ENCODE measurements at places on chromosomes 5 and 9.

GRCh38 chr9:127919253-127919815, 2.5 kb upstream of the ST6GALNAC4 start:
- peak; percentile 100 for DNase-seq

DNA sequence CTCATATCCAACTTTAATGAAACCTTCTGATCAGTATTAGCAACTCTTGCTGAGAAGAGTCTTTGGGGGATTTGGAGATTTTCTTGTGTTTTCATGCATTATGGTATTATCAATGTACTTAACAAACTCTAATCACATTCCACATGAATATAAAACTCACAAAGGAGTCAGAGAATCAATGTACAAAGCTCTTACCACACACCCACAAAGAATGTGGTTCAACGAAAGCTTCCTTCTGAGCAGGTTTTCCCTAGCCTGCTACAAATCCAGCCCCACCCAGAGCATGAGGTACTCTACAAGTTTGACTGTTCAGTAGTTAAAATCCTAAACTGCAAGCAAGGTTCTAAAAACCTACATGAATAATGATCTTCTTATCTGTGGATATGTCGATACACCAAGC, 210.1 kb downstream of the TARS1 start:
- peak; percentile 50 for DNase-seq

DNA sequence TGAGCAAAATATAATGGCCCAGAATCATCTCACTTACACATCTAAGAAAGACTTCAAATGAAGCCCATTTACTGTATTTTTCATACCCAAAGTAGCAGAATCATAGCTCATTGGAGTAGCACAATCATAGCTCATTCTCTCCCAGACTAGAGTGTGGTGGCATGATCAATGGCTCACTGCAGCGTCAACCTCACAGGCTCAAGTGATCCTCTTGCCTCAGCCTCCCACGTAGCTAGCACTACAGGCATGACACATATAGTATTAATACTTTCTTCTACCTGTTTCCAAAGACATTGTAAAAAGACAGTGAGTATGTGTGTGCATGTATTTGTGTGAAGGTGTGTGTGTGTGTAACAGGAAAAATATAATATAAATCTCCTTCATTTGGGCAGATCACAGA, 1247.9 kb upstream of the ACO1 start:
- DNase-seq = no peak

DNA sequence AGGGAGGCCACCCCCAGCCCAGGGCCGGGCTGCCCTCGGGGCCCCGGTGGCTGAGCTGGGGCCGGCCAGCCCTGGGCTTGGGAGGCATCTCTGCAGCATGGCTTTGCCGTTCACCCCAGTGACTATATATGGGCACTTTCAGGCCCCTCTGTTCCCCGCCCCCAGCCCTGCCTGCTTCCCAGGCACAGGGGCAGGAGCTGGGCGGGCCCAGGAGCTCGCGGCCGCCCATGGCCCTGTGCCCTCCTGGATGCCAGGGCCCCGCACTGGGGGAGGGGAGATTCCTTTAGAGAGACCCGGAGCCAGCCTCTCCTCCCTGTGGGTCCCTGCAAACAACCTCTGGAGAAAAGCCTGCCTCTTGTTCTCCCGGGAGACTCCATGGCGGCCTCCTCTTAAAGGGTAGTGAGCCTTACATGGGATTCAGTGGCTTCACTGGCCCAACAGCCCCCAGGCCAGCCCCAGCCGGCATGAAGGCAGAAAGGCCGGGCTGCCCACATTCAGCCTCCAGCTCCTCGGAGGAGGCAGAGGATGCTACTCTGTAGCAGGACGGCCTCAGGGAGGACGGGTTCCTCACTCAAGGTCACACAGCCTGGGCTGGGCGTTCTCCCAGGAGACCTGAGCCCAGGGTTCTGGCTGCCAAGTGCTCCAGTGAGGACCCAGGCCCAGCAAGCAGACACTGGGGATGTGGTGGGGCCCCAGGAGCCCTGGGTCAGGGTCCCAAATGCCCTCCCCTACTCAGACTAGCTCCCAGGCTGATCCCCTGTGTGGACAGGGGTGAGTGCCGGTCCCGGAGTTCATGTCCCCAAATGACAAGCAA, 4.1 kb downstream of the NACC2 start:
- no peak for DNase-seq

DNA sequence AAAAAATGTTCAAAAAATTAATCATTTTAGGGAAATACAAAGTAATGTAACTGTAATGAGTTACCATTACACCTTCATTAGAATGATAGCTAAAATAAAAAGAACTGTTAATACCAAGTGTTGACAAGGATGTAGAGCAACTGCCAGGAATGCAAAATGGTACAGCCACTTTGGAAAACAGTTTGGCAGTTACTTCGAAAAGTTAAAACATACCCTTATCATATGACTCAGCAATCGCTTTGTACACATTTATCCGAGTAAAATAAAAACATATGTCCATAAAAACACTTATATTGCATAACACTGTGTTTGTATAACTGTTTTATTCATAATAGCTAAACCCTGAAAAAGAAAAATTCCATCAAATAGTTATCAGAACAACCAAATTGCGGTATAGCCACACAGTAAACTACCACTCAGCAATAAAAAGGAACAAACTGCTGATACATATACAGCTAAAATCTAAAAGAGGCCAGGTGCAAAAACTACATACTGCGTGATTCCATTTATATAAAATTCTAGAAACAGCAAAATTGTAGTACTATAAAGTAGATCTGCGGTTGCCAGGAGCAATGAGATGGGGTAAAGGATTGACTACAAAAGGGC, 61.7 kb downstream of the RFX3 start:
- DNase-seq = no peak

Data from M059J (cell line).